GM12865 (cell line): ENCODE measurements at places on chromosomes 4 and X.

GRCh38 chr4:147354237-147354636 is 126.7 kb upstream of the EDNRA start:
- DNase-seq = no peak

GRCh38 chr4:80471756-80472155 is 136.2 kb downstream of the CFAP299 start:
- DNase-seq = peak; percentile 3

DNA sequence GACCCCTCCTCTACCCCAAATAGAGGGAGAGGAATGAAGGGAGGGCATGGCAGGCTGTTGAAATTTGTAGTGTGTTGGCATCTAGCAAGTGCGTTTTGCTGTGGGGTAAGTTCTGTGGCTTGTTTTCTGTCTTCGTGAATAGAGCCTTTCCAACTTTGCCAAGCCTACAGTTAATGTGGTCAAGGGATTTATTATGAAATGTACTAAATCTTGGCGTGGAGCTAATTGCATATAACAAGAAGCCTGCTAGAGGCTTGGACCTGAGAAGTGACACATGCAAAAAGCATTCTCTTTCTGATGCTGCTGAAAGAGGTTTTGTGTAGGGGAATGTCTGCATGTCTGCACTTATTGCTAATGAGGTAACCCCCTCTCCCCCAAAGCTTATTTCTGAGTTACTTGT is 132.2 kb downstream of the BMPR1B start:
- DNase-seq = no peak

DNA sequence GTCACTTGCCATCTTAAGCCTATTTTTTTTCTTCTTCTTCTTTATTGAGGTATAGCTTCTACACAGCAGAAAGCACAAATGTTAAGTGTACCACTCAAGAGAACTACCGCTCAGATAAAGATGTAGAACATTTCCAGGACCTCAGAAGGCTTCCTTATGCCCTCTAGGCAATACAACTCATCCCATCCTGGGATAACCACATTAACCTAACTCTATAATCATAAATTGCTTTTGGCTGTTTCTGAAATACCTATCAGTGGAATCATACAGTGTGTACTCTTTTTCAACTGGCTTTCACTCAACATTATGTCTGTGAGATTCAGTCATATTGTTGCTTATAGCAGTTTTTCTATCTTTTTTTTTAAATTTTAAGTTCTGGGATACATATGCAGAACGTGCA is 51.7 kb downstream of the ARFIP1 start:
- DNase-seq = no peak

DNA sequence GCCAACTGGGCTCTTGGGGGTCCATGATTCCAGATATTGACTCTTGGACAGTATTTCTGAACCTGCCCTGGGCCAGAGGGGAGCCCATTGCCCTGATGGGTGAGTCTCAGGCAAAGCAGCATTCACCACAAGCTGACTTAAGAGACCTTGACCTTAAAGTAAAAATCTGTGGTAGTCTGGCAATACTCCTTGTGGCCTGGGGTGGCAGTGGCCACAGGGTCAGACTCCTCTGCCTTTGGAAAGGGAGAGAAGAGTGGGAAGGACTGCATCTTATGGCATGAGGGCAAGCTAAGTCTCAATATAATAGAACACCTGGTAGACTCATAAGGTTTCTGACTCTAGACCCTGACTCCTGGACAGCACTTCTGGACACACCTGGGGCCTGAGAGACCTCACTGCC is 340.3 kb upstream of the MAD2L1 start:
- DNase-seq = no peak

- no peak for DNase-seq
These were observed 195.0 kb upstream of the S100G start for GRCh38 chrX:16454926-16455325.

DNA sequence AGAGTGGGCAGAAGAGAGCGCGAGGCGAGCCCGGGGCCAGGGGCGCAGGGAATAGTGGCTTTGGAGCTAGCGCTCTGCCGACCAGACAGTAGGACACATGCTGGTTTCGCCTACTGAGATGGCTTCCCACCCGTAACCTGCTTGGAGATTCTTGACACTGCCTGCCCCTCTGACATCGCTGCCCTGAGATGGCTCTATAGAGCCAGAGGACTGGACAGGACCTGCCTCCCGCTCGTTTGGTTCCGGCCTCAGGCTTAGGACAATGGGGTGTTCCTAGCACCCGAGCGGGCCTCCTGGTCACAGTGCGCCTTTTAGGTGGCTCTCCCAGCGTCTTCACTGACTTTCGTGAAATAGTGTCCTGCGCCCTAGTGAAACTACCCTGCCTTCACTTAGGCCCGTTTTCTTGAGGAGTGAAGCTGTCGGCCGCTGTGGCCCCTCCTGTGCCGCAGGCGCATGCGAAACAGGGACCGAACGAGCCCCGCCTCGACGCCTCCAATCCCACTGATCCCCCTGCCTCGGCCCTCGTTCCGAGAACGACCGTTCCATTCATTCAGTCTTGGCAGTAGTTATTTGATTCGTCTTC is 608 bp downstream of the TAF1 start:
- peak; percentile 32 for DNase-seq

DNA sequence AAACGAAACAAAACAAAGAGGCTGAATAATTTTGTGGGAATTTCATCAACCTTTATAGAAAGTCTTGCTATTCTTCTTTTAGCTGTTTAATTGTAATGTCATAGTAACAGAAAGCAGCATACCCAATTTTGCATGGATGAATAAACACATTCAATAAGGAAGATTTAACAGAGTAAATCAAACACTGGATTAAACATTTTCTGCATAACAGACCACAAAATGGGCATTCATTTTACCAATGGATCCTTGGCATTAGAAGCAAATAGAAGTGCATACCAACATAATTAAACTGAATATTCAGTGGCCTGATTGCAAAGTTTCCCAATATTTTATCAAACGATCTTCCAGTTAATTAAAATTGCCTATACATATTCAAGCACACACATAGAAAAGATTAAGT is 4.4 kb upstream of the CHM start:
- no peak for DNase-seq

DNA sequence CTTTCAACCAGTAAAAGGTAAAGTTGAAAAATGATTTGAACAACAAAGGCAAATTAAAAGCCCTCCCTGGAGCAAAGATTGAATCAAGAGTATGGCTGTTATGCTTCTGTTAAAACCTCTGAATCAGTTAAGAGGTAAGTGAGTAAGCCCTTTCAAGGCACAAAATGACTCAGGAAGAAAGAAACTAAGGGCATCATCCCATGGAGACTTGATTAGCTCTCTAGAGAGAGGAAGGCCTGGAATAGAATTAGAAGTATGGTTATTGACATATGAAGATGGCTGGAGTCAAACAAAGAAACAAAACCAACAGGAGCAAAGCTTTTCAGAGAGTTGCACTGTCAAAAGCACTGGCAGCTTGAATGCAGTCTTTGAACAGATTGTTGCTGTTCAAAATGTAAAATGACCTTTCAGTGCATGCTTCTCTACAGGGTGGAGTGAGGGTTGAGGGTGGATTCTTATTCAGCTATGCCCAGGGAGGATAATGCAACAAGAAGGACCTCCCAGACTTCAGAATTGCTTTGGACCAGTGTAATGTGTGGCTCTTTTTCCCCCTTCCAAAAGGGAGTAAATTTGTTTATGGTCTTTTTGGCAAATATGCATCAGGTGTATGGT is 365.5 kb downstream of the GBA3 start:
- no peak for DNase-seq
